Regular cardiac myocyte (primary cell): ENCODE measurements at places on chromosomes 13 and 19. TPM values are rescaled to one million over a fixed set of nuclear protein-coding genes. Genes with fewer than 3 reads are reported as not detected.

The SOHLH2 gene
- 0.28 TPM in 1 of 2 replicates, not detected in the other for total RNA-seq

The ZNF415 gene
- 5.8 and 11.0 TPM in 2 replicates for total RNA-seq

The RDH8 gene
- total RNA-seq = not detected in 2 replicates

The SIGLEC12 gene
- not detected in 2 replicates for total RNA-seq

The LGALS4 gene
- total RNA-seq = under 0.01 TPM in 1 of 2 replicates, not detected in the other

The LYL1 gene
- total RNA-seq = 2.5 and 3.3 TPM in 2 replicates

The ISOC2 gene
- total RNA-seq = 42.0 and 52.3 TPM in 2 replicates

The STOML3 gene
- not detected in 2 replicates for total RNA-seq

The ZNF606 gene
- 9.2 and 22.6 TPM in 2 replicates for total RNA-seq

The ZNF431 gene
- total RNA-seq = 2.3 and 7.0 TPM in 2 replicates

The APLP1 gene
- 12.7 and 14.8 TPM in 2 replicates for total RNA-seq

The DMKN gene
- total RNA-seq = 0.77 and 2.5 TPM in 2 replicates

The ZNF681 gene
- 0.56 and 0.96 TPM in 2 replicates for total RNA-seq

The METTL21C gene
- under 0.01 TPM in 1 of 2 replicates, not detected in the other for total RNA-seq

The CEACAM3 gene
- total RNA-seq = not detected in 2 replicates

The VSIG10L gene
- total RNA-seq = 0.38 and 0.85 TPM in 2 replicates

The DGKH gene
- total RNA-seq = 8.5 and 14.8 TPM in 2 replicates

The ONECUT3 gene
- total RNA-seq = not detected in 2 replicates

The STAP2 gene
- 2.3 and 5.6 TPM in 2 replicates for total RNA-seq

The DHDH gene
- 0.38 and 0.56 TPM in 2 replicates for total RNA-seq

The DOCK6 gene
- 16.3 and 20.0 TPM in 2 replicates for total RNA-seq
